Left renal pelvis (tissue), 4 donors: ENCODE measurements at places on chromosomes 2 and 18. TPM values are rescaled to one million over a fixed set of nuclear protein-coding genes. Genes with fewer than 3 reads are reported as not detected.

DNA sequence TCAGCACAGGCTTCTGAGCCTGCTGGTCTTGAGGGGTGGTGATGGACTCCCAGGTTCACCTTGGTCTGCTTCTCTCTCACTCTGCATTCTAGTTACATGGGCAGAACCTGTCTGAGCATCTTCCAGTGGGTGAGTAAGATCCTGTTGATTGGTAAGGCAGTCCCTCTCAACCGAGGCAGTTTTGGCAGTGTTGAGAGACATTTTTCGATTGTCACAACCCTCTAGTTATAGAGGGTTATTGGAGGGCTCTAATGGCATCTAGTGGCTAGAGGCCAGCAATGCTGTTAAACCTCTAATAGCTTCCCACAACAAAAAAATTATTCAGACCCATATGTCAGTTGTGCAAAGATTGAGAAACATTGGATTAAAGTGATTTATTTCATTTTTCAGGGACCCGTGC is 9.3 kb upstream of the MGAT5 start:
- DNase-seq, result no peak

- DNase-seq, result no peak
These were observed 89.5 kb upstream of the NCK2 start for GRCh38 chr2:105655244-105655643.

- no peak for DNase-seq
These were observed 39.3 kb downstream of the THOC1 start for GRCh38 chr18:228586-228985.

DNA sequence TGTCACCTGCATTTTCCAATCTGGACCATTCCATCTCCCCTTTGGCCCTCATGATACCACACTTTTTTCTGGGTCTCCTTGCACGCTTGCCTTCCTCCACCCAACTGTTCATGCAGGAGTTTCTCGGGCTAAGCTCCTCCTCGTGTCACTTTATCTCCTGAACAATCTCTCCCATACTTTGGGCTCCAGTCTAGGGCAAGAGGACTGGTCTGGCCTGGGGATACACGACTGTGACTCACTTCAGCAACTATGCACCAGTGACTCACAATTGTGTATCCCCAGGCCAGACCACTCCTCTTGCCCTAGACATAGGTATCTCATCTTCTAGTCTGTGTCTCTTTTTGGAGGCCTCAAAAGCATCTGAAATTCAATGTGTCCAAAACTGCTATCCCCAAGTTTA is 149.4 kb upstream of the PTPRM start:
- DNase-seq, result no peak

The MYO7B gene
- 24.5 TPM for polyA plus RNA-seq

The RGPD3 gene
- polyA plus RNA-seq, result 0.47 TPM

The BOK gene
- polyA plus RNA-seq, result 25.2 TPM

The NCKAP5 gene
- 6.2 TPM for polyA plus RNA-seq

The CEP192 gene
- 37.4 TPM for polyA plus RNA-seq
